Activated CD8-positive, alpha-beta memory T cell treated with anti-CD3 and anti-CD28 coated beads for 1 hour (primary cell): ENCODE measurements at places on chromosomes 12 and 14.

DNA sequence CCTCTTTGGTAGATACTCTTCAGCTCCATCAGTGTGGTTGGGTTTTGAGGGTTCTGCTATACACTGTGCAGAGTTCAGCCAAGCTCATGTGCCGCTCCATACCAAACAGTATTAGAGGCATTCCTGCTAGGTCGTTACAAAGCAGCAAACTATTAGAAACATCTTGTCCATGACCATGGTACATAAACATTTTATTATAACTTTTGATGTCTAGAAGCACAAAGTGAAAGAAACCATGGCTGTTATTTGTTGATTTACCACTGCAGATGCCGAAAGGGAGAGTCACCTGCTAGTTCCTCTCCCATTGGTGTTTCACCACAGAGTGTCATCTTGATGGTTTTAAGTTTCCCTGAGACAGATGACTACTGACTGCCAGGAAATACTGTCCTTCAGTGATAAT lies 242.0 kb downstream of the ADAMTS20 start:
- no peak for DNase-seq

GRCh38 chr14:64806862-64807495 lies 72.7 kb downstream of the SPTB start:
- no peak for DNase-seq

GRCh38 chr12:6067152-6067916 lies 57.1 kb downstream of the VWF start:
- DNase-seq, result no peak

- no peak for DNase-seq
Measured at GRCh38 chr12:131591136-131591535, 119.8 kb upstream of the SFSWAP start.

- DNase-seq, result no peak
Measured at GRCh38 chr14:65533736-65534404, 121.3 kb downstream of the FUT8 start.
